ENCODE measurements at places on chromosomes 2 and 18.

- DNase-seq, result no peak
Observed at GRCh38 chr2:164717000-164717803, 95.9 kb upstream of the GRB14 start.

DNA sequence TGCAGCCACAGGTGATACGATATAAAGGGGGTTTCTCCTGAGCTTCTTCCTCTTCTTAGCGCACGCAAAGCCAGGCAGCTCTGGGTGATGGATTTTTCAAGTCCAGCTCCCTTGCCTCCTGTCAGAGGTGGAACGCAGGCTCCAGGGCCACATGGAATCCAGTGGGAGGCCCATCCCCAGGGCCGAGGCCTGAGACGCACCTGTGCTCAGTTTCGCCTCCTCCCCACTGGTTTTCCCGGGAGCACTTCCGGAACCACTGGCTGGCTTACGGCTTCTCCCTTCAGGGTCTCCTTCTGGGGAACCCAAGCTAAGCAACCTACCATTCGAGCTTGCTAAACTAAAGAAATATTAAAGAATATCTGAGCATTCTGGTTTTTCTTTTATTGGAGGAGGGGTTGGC is 63.6 kb downstream of the TRAPPC12 start:
- no peak for DNase-seq

DNA sequence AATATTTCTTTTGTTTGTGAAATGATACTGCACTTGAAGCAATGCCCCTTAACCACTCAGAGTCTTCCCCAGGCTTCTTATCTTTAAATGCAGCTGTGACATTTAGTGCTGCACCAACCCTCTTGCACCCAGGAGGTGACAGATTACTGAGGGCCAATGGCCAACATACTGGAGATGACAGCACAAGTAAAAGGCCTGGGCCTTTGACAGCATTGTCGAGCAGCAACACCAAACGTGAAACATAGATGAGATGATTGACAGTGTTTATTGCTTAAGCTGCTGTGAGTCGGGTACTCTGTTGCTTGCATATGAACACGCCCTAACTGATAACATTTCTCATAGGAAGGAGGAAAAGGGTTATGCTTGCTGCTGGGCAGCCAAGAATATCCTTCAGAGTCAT is 80.3 kb downstream of the THNSL2 start:
- no peak for DNase-seq

GRCh38 chr2:160419776-160420505 is 73.7 kb downstream of the RBMS1 start:
- DNase-seq, result no peak

DNA sequence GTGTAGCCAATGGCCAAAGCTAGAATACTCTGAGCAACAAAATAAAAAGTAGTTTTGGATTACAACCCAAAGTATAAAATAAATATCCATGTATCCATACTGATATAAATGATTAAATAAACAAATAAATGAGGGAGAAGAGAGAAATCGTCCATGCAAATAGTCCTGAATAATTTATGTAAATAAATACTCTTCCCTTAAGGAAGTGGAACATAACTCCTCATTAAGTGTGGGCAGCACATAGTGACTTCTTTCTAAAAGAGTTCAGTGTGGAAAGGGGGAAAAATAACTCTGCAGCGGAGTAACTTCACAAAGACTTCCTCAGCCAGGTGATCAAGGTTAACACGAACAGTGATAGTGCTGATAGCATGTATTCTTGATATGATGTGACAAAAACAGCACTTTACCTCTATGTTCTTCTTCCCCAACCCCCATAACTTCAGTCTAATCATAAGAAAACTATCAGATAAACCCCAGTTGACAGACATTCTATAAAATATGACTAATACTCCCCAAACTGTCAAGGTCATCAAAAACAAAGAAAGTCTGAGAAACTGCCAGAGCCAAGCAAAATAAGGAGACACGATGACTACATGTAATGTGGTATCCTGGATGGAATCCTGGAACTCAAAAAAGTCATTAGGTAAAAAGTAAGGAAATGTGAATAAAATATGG is 30.7 kb downstream of the METTL8 start:
- DNase-seq, result peak; percentile 14

GRCh38 chr2:100017633-100018032 is 124.8 kb downstream of the AFF3 start:
- DNase-seq, result no peak

- DNase-seq, result no peak
Observed at GRCh38 chr2:48362515-48362914, 167.4 kb upstream of the STON1 start.

- no peak for DNase-seq
Observed at GRCh38 chr2:143252138-143252907, 123.1 kb downstream of the ARHGAP15 start.

- no peak for DNase-seq
Observed at GRCh38 chr18:74249181-74249968, 42.4 kb downstream of the CYB5A start.

GRCh38 chr2:36993841-36994620 is 27.7 kb upstream of the STRN start:
- DNase-seq, result no peak

DNA sequence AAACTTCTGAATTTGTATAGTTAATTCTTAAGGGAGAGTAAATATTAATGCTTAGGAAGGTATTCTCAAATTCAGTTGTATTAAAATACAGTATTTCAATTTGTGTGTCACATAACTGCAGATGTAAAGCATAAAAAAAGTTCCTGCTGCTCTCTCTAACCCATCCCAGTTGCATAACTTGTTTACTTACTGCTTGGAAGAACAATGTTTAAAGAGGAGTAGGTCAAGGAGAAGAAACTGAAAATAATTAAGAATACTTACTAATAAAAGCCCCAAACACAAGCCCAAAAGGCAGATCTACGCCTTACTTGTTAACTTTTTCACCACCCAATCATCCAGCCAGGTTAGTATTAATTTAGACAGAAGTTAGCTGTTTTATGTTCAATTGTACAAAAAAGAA is 81.2 kb downstream of the ORC4 start:
- no peak for DNase-seq

- no peak for DNase-seq
Observed at GRCh38 chr2:118667964-118668363, 179.5 kb downstream of the EN1 start.

- DNase-seq, result peak; percentile 53
Observed at GRCh38 chr2:15636972-15637785, 45.5 kb downstream of the DDX1 start.

GRCh38 chr2:174014699-174015070 is 49.5 kb upstream of the SP3 start:
- DNase-seq, result no peak

- no peak for DNase-seq
Observed at GRCh38 chr2:86015006-86015405, 90.7 kb downstream of the POLR1A start.

- peak; percentile 39 for DNase-seq
Observed at GRCh38 chr18:80109676-80110078, 615 bp downstream of the ADNP2 start.

GRCh38 chr2:218452079-218452478 is 33.2 kb downstream of the VIL1 start:
- DNase-seq, result no peak

DNA sequence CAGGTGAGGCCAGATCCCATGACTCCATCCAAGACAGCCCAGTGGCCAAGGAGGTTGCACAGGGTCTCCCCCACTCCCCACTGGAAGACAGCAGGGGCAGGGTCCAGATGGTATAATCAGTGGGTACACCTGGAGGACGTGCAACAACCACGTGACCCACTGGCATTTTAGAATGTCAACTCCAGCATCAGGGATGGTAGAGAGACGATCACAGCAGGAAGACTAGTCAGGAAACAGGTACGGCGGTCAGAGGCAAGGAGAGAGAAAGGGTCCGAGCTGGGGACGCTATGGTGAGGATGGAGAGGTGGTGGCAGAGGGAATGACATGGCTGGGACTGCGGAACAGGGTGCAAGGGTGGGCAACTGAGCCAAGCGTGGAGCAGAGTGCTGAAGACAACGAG is 23.0 kb downstream of the SERTAD2 start:
- DNase-seq, result no peak

- no peak for DNase-seq
Observed at GRCh38 chr2:26598336-26598995, 42.7 kb downstream of the CIB4 start.

DNA sequence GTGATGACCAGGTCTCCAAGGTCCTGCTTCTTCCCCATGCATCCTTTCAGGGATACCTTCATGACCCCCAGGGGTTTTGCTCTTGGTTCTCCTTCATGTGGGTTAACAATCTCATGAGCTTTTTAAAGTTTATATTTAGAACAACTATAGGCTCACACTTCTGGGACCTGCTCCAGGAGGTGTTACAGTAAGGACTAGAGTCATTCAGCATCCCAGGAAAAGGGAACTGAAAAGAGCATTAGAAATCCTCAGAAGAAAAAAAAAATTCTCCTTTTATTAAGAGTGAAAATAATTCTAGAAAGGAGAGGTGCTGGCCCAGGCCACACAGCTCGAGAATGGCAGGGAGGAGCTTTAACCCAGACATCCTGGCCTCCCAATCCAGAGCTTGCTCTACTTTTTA is 66.5 kb downstream of the SETBP1 start:
- DNase-seq, result no peak

DNA sequence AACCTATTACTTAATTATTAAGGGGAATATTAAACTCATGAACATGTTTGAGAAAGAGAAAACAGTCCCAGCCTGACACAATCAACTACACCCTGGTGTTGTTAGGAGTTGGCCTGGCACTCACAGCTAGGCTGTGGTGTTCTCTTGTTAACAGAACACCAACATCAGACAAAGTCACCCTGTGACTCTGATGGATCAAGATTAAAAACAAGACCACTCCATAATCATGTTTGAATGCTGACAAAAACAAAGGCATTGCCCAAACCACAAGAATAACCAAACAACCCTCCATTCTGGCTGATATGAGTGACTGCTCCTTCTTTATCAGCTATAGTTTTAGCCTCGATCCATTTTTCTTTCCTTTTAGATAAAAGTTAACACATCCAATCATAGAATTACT is 3.0 kb downstream of the BOLL start:
- no peak for DNase-seq

DNA sequence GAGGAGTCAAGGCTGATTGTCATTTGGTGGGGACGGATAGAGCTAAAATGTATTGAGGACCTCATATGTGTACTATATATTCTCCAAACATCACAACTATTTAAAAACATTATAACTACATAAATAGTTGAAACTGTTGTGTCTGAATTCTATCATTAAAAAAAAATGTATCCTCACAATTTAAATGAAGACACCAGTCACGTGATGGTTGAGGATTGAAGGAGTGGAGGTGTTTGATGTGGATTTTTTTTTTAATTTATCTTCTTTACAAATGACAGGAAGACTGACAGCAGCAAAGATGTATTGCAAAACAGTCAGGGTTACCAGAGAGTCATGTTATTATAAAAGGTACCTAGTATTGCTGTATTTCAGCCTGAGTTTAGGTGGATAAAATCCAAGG is 30.0 kb downstream of the GNAL start:
- DNase-seq, result no peak

DNA sequence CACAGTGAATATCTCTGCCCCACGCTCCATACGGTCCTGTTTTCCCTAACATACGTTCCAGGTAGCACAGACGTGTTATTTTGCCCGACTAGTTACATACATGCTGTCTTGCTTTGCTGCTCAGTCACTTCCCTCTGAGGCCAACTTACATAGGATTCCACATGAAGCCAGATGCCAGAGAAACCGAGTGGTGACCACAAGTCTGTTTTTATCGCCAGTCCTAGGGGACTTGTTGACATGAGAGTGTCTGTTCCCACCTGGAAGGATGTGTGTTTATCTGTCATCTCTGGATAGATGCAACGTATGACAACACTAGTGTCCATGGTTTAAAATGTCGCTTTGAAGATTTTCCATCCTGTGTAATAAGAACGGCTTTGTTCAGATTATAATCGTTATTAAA is 32.6 kb downstream of the PMAIP1 start:
- DNase-seq, result no peak

- no peak for DNase-seq
Observed at GRCh38 chr2:104866122-104866864, 12.4 kb downstream of the POU3F3 start.

DNA sequence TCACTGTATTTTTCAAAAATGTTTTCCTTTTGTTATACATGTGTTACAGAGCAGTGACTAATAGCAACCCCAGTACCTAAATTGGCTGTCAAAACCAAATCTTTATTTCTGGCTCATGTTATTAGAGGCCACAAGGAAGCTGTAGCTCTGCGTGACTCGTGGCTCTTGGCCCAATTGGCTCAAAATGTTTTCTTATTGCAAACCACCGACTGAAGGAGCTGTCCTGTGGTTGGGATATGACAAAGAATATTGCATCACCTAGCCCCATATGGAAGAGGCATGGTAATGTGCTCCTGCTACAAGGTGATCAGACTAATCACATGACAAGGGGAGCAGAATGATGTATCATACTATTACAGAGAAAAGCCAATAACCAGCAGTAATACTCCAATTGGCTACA is 1058.5 kb downstream of the CBLN2 start:
- no peak for DNase-seq

GRCh38 chr2:59654710-59655109 is 898.7 kb downstream of the BCL11A start:
- no peak for DNase-seq

- no peak for DNase-seq
Observed at GRCh38 chr18:26565514-26565913, 17.2 kb upstream of the KCTD1 start.

GRCh38 chr2:233235977-233236376 is 15.5 kb upstream of the ATG16L1 start:
- no peak for DNase-seq

DNA sequence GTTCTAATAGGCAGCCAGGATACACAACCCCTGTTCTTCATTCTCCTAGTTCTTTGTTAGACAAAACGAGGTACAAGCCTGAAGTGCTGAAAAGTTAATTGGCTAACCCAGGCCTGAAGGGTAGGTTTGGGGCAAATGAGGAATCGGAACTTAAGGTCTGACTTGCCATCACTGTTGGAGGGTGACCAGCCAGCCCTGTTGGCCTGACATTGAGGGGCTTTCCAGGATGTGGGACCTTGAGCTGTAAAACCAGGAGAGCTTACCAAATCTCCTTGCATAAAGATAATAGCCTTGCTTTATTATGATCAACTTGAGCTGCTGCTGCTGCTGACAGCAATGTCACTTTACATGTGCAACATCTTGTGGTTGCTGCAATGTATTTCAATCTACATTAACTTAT is 256.0 kb downstream of the VAPA start:
- DNase-seq, result no peak

GRCh38 chr2:142778289-142778688 is 99.2 kb upstream of the KYNU start:
- DNase-seq, result no peak

DNA sequence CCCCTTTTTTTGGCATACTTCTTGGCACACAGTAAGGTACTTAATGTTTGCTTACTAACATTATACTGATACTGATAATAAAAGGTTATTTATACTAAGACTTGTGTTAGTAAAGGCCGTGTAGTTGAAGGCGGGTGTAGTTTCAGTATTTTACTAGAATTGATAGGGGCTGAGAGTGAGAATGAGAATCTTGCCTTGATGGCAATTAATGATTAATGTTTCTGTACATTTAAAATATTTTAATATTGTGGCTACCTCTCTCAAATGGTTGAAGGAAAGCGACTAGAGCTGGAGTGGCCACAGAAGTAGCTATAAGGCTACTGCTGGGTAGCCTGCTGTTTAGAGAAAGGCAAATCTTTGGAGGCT is 29.3 kb downstream of the PELI1 start:
- no peak for DNase-seq
